ENCODE measurements at places on chromosomes 13 and 19. TPM values are rescaled to one million over a fixed set of nuclear protein-coding genes. Genes with fewer than 3 reads are reported as not detected.

Gene URAD
- not detected for total RNA-seq

GRCh38 chr19:3785938-3786824, at the start of gene MATK:
MATK (minus strand) TSS chr19:3786381; CDS start chr19:3785135, 1,246 bp downstream.
- H3K4me3 ChIP-seq: no peak within 1 kb of the TSS
- no peak for DNase-seq
- no peaks in the 10 kb centered on the region for H3K36me3 ChIP-seq
- H3K27ac ChIP-seq: no peak within 1 kb of the TSS
- H3K4me1 ChIP-seq: no peaks in the 10 kb centered on the region
- peaks cover 49% of the 10 kb centered on the region for H3K27me3 ChIP-seq

DNA sequence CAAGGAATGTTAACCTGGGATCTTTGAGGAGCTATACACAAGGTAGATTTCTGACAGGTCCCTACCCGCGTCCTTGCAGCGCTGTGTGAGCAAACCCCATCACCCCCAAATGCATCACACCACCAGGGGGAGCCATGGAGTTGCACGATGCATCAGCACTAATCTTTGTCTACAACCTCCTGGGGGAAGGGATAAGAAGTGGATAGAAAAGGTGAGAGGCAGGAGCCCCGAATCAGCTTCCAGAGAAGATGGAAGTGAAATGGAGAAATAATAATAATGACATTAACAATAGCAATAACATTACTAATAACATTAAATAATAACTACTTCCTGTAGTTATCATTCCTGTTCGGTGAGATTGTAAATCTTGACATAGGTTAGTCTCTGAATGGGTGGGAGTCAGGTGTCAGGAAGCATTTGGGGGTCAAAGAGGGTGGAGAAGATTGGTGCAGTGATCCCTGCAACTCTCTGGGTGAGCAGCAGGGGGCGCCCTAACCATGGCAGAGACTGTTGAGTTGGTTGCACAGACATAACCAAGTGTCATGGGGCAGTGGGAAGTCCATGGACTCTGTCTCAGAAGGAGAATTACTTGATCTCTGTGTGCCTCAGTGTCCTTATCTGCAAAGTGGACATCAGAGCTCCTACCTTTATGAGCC, 16.5 kb downstream of the SIGLEC7 start:
- no peaks in the 10 kb centered on the region for H3K36me3 ChIP-seq
- no peak overlapping the region for H3K4me3 ChIP-seq

DNA sequence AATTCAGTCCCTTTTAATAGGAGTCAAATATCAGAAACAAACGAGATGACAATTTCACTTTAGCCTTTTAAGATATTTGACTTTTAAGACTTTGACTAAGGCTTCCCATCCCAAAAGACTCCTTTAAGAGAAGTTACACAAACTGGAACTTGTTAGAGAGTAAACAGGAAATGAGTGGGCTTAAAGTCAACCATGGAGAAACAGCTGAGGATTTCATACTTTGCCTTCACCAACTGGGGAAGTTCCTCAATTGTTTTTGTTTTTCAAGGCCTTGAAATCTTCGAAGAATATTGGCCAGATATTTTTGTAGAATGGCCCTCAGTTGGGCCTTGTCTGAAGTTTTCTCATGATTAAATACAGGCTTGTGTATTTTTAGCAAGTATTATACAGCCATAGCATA, 227.3 kb downstream of the POU4F1 start:
- H3K27me3 ChIP-seq: no peaks in the 10 kb centered on the region
- DNase-seq: no peak
- no peaks in the 10 kb centered on the region for H3K4me1 ChIP-seq
- H3K27ac ChIP-seq: no peak overlapping the region
- H3K4me3 ChIP-seq: no peak overlapping the region

DNA sequence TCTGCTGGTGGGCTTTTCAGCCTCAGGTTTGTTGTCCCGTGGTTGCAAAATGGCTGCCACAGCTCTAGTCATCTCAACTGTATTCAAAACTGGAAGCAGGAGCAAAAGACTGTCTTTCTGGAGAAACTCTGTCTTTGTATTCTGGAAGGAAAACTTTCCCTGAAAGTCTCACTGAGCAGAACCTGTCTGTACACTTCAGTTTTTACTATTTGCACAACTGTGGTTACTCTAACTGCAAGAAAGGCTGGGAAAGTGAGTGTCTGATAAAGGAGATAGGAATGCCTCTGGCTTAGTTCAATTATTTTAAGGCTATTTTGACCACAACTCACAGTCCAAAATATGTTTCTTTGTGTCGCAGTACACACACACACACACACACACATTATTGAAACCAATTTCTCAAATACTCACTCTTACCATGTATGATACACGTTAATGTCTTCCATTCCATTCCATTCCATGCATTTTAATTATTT, 49.7 kb upstream of the EHD2 start:
- H3K27ac ChIP-seq: peak overlapping the region; percentile 95
- no peaks in the 10 kb centered on the region for H3K27me3 ChIP-seq
- no peak for DNase-seq
- H3K4me1 ChIP-seq: peaks cover 78% of the 10 kb centered on the region
- peak overlapping the region; percentile 30 for H3K4me3 ChIP-seq

Data from gastrocnemius medialis (tissue), 4 donors.